ENCODE measurements at places on chromosomes 13 and 19.

DNA sequence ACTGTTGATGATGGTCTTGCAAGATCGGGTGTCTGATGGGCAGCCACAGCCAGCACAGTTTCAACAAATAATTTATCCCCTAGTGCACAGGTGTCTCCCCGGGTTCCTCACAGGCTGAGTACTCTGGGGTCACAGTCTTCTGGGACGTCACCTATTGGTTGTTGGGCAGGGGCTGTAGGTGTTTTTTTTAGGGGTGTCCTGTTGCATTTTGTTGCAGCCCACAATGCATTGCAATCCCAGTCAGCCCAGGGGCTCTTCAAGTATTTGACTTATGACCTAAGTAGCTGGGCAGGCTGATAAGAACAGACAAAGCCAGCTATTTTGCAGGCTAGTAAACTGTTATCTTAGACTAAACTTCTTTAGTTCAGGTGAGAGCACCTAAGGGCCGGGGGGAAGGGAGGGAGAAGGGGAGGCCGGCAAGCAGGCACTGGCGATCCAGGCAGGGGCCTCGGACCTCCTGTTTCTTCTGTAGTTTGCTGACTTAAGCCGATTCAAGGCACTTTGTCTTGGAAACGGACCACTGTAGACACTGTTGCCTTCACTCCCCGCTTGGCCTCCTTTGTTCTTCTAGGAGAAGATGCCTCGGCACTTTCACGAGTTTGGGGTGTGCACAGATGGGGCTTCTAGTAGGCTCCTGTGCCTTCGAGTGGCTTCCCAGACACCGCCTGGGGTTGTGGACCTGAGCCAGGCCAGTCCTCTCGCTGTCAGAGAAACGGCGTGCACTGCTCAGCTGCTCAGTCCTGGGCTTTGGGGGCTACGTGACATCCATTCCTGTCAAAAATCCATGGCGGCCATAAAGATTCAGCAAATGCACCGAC is 33.9 kb upstream of the GRTP1 start:
- DNase-seq, result no peak

GRCh38 chr13:30126903-30127428 is 180.4 kb downstream of the KATNAL1 start:
- no peak for DNase-seq

GRCh38 chr13:24122569-24122968 is 38.0 kb upstream of the SPATA13 start:
- DNase-seq, result no peak

DNA sequence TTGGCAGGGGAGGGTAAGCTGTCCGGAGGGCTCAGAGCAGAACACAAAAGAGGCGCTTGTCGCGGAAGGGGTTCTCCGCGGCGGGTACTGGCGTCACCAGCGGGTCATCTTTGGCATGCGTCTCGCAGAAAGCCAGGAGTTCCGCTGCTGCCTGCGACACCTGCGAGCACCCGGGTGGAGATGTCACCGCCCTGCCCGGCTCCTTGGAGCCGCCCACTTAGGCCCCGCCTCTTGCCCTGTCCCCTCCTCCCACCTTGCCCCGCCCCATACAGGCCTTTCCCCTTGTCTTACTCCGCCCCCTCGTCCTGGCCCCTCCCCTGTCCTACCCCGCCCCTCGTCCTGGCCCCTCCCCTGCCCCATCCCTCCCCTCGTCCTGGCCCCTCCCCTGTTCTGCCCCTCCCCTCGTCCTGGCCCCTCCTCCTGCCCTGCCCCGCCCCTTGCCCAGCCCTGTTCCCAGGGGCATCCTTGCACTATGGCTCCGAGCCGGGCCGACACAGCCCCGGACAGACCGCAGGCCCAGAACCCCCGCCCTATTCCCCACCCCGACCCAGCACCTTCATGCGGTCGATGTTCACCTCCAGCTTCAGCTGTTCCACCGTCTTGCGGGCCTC is 1.9 kb downstream of the GNG8 start:
- peak; percentile 80 for DNase-seq

DNA sequence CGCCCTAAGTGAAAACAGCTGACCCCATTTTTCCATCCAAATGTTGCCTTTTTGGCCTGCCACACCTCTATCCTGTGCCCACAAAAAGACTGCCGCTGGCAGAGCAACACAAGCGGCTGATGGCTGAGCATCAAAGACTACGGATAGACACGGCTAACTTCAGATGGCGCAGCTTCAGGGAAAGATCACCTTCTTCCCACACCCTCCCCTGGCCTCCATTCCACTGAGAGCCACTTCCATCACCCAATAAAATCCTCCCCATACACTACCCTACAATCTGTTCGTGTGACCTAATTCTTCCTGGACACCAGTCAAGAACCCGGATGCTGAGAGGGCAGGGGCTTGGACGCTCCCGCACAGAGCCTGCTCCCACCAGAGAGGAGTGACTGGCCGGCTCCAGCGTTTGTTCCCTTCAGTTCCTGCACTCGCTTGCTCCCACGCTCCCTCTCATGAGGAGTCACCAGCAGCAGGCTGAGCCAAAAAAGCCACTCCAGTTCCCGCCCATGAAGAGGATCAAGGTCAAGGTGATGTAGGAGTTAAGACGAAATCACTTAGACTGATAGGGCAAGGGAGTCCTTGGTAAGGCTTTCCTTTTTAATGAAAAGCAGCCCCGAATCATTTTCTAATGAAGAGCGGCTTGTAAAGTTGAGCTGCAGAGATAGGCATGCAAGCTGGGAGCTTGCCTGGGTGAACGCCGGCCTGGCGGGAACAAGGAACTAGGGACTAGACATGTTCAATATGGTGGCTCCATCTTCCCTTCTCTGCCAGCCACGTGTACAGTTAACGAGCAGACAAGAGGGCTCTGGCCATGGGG is 35.7 kb downstream of the TSKS start:
- DNase-seq, result no peak

DNA sequence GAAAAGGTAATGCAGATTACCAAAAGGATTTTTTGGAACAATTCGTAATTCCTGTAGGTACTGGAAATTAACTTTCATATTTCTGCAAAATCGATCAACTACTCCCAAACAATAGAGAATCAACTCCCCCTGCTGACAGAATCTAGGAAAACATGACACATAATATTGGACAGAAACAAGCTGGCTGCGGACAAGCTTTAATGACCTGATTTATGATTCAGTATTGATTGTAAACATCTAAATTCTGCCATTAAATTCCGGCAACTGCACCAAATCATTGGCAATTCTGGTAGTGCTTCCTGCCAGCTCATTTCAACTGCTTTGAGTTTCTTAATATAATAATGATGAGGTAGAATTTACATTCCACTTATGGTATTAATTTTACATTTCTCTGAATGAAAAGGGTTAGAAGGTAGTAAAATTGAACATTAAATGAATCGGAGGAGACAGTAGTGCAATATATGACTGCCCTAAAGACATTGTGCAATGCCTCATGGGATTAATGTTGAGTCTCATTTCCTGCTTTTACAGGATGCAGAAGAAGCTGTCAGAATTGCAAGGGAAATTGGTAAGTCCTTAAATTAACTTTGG is 146.5 kb downstream of the PCCA start:
- DNase-seq, result peak; percentile 55

DNA sequence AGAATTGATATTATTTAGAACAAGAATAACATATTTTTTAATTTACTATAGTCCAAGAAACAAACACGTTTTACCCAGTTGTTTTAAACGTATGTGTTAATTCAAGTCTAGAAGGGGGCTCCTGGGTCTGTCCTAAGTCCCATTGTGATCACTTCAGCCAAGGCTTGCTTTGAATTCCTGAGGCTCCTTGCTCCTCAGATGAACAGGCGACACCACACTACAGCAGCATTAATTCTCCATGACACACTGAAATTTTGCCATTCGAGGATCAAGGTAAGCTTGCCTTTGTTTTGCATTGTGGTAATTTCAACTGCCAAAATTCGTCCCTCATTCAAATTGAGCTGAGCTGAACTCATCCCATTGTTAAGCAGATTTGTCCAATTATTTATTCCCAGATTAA is 1442.6 kb downstream of the SLITRK5 start:
- no peak for DNase-seq

DNA sequence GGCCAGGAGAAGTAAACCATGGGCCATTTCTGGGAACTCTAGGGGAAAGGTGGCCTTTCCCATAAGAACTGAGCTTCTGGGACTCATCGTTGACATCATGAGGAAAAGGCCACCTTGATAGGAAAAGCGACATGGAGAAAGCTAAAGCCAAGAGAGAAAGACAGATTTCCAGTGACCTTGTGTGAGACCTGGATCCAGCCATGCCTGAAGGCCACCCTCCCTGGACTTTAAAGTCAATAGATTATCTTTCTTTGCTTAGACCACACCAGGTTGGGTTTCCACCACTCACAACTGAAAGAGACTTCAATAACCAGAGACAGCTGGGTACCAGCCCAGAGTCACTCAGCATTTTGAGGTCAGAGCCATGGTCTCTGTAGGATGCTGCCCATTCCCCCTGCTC is 3.5 kb downstream of the CYP4F2 start:
- no peak for DNase-seq

DNA sequence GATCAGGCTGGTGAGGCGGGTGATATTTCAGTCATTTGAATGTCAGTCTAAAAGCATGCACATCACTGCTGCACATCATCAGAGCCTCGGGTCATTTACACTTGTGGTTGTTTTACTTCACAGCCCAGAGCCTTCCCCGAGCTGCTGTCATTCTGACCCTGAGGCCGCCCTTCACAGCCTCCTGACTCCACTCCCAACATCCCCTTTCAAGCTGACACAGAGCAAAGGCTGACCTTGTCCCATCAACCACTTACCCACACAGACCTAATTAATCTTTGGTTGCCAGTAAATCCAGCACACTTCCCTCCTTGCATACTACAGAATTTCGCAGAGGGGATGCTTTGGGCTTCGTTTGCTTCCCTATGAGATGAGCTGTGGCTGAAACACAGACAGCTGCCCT is 528.1 kb downstream of the DIAPH3 start:
- no peak for DNase-seq

DNA sequence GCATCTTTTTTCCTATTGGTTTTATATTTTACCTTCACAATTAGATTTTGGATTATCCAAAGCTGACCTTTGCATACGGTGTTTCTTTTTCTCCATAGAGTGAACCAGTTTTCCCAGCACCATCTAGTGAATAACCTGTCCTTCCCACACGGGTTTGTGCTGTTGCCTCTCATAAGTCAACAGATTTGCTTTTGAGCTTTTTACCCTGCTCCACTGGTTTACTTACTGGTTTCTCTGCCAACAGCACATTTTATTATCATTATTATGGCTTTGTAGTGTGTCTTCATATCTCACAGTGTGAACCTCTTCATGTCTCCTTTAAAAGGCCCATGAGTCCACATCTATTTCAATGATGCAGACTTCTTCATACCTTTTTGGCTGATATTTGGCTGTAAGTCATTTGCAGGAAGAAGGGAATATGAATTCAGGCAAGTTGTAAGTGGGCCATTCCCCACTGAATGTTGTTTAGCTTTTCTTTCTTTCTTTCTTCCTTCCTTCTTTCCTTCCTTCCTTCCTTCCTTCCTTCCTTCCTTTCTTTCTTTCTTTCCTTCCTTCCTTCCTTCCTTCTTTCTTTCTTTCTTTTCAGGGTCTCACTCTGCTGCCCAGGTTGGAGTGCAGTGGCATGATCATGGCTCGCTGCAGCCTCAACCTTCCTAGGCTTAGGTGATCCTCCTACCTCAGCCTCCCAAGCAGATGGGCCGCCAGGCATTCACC is 86.8 kb downstream of the TM9SF2 start:
- DNase-seq, result no peak

DNA sequence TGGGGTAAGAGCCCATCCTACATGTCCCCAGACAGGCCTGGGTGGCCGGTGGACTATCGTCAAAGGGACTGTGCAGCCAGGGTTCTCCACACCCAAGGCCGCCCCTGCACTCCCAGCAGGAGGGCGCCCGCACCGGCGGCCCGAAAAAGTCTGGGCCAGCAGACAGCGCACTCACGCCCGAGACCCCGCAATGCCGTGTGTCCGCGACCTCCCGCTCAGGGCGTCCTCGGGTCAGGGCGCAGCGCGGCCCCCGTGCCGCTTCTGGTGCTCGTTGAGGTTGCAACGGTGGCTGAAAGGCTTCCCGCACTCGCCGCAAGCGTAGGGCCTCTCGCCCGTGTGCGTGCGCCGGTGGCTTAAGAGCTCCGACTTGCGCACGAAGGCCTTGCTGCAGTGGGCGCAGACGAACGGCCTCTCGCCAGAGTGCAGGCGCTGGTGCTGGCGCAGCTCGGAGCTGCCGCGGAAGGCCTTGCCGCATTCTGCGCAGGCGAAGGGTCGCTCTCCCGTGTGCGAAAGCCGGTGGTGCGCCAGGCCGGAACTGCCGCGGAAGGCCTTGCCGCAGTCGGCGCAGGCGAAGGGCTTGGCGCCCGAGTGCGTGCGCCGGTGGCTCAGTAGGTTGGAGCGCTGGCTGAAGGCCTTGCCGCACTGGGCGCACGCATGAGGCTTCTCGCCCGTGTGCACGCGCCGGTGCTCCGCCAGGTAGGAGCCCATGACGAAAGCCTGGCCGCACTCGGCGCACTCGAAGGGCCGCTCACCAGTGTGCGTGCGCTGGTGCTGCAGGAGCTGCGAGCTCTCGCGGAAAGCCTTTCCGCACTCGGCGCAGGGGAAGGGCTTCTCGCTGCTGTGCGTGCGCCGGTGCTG is 2.8 kb upstream of the A1BG start:
- DNase-seq, result no peak

DNA sequence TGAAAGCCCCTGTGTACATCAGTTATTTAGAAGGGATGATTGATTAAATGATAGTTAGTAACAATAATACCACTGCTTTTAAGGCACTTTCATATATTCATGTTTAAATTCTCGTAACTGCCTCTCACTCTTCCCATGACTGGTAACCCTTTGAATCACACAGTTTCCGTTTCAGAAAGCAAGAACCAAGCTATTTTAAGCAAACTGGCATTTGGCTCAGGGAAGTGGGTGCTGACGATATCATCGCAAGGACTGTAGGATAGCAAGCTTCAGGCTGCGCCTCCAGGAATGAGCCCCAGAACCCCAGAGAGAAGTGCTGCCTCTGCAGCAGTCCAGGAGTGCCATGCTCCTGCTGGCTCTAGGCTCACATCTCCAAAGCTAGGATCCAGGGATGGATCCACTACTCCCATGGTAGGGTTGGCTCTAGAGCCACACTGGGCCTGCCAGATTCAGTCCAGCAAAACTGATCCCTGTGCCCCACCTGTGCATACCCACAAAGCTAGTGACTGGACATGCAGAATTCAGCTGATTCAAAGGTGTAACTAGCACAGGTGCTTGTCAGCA is 313.5 kb downstream of the SLC7A1 start:
- no peak for DNase-seq

- DNase-seq, result no peak
Observed at GRCh38 chr13:51243832-51244231, 21.6 kb downstream of the FAM124A start.

DNA sequence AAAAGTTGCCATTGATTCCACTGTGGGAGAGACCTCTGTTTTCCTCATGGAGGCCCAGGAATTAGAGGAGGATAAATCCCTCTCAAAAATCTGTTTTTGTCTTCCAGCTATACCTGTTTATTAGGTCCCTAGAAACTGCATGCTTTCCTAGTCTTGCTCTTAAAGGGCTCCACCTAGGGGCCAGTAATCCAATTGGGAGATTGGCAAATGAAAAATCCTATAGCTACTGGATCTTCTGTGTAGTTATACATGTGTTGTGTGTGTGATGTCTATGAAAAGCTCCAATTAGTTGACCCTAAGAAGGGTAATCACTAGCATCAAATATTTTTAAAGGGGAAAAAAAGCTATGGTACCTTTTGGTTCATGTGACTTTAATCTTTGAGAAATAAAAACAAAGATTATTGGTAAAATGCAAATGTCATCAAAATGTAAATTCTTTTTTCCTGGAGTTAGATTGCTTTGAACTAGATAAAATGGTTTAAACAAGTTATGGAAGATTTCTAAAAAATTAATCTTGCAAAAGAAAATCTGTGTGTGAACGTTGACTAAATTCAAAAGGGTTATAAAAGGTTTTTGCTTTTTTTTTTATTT is 63.4 kb upstream of the C1QTNF9B start:
- DNase-seq, result peak; percentile 55

- DNase-seq, result no peak
Observed at GRCh38 chr13:94280845-94281244, 198.6 kb downstream of the DCT start.
